ENCODE measurements at places on chromosomes 5 and 9. TPM values are rescaled to one million over a fixed set of nuclear protein-coding genes. Genes with fewer than 3 reads are reported as not detected.

IL7R gene
- 0.44 TPM for total RNA-seq

TEK gene
- 0.91 TPM for total RNA-seq

DCTN4 gene
- 122 TPM for total RNA-seq

TAS2R1 gene
- not detected for total RNA-seq

KIAA0825 gene
- total RNA-seq: 2.5 TPM

SLC45A2 gene
- not detected for total RNA-seq

SOX30 gene
- total RNA-seq: not detected

GMCL2 gene
- total RNA-seq: not detected

GABRG2 gene
- total RNA-seq: not detected
